ENCODE measurements at places on chromosomes 11 and 22.

- DNase-seq = no peak
These were observed 410.7 kb upstream of the API5 start for GRCh38 chr11:42901084-42901483.

GRCh38 chr11:16606784-16607674, 131.4 kb upstream of the C11orf58 start:
- DNase-seq = peak; percentile 71

DNA sequence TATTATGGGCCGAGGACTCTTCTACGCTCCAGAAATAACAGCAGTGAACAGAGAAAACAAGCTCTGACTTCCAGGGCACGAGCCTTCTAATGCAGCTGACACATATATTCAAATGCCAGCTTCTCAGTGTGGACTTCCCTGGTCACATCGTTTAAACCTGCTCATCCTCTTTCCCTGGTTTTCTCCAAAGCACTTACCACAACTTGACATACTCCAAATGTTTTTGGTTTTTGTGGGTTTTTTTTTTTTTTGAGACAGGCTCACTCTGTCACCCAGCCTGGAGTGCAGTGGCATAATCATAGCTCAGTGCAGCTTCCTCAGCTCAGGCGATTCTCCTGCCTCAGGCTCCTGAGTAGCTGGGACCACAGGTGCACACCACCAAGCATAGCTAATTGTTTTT, 105.5 kb downstream of the MICAL3 start:
- no peak for DNase-seq

DNA sequence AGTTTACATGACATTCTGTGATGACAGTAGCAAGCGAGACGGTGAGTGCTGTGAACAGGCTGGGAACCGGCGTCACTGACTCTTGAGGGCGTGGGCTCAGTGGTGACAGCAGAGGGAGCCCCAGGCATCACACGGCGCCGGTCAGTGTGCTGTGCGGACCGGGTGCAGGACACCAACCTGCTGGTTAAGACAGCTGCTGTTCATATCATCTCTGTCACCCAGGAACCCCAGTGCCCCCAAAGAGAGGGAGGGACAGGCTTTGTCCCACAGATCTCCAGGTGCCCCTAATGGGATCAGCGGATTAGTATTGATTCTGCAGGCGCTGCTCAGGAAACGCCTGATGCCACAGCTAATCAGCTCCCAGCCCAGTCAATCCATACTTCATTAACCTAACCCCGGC, 18.4 kb downstream of the B3GAT1 start:
- DNase-seq = peak; percentile 26

DNA sequence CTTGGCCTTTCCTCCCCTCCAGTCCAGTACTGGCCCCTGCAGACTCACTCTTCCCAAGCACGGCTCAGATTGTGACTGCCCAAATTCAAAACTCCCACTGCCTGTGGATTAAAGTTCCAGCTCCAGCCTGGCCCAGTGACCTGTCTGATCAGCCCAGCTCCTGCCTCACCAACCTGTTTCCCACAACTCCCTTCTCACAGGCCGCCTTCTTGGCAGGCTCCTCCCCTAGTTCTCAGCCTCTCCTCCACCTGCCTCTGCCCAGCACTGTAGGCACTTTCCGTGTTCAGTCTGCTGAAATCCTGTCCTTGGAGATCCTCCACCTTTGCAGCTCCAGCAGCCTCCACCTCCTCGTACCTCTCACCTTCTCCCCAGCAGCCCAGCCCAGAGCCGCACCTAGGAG, 68.6 kb downstream of the MICAL2 start:
- peak; percentile 44 for DNase-seq

- DNase-seq = peak; percentile 82
These were observed 303.5 kb upstream of the ANO3 start for GRCh38 chr11:26028393-26028911.

- DNase-seq = no peak
These were observed 97.0 kb upstream of the PGR start for GRCh38 chr11:101226617-101227016.

GRCh38 chr11:22466809-22467208, 128.6 kb downstream of the SLC17A6 start:
- no peak for DNase-seq

- DNase-seq = no peak
These were observed 912.1 kb upstream of the FAT3 start for GRCh38 chr11:91312541-91312940.

- peak; percentile 52 for DNase-seq
These were observed 18.5 kb upstream of the FEZ1 start for GRCh38 chr11:125514336-125515101.

- DNase-seq = no peak
These were observed 281.9 kb upstream of the ISX start for GRCh38 chr22:34784056-34784455.

DNA sequence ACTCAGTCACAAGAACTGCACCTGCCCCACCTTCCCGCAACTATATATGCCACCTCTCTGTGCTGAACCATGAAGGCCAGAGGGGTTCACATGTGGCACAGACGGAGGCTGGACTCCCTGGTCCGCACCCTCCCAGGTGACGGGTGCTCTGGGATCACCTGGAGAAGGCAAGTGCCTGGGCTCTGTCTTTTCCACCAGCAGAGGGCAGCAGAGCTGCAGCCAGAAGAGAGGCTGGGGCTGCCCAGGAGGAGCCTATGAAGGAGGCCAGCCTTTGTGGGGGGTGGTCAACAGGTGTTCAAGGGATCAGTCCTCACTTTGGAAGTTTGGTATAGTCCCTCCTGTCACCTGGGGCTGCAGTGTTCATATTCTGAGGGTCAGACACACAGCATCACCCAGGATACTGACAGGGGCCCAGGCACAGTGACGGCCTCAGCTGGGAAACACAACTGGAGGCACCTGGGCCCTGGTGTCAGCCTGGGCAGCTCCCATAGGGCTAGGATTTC, 39.2 kb upstream of the IGLL5 start:
- DNase-seq = peak; percentile 73

DNA sequence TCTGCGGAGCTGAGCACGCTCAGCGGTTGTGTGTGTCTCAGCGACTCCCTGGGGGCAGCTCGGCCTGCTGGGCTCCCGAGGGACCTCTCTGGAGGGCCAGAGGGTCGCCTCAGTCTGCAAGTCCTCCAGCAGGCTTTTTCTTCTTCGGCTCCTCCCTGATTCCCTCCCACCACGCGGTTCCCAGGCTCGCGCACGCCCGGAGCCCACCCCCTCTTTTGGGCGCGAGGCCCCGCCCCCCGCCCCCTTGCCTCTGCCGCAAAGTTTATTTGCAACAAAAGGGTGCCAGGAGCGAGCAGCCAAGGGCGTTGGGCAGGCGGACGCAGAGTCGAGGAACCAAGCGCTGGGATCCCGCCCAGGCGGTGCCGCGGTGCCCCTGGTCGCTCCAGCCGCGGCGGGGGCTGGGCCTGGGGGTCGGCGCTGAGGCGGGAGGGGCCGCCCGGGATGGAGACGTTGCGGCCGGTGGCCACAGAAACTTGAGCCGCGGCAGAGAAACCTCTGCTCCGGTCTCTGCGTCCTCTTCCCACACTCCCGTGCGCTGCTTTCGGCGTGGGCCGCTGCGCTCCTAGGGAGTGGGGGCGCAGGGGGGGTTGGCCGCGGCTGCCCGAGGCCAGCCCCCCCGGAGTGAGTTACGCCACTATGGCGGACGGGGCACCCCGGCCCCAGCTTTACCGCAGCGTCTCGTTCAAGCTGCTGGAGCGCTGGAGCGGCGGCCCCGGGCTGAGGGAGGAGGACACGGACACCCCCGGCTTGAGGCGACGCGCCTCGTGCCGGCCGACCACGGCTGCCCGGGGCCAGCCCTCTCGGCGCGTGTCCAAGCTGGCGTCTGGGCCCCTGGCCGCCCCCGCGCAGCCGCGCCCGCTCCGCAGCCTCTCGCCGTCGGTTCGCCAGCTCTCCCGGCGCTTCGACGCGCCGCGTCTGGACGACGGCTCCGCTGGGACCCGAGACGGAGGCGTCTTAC, at the start of gene ARHGEF17:
ARHGEF17 (plus strand) TSS at position 274 of the 958 bp plus-strand sequence; CDS start at position 637, 363 bp downstream.
- DNase-seq = peak; percentile 80

GRCh38 chr11:70397983-70398833, at the start of gene CTTN:
TSS of gene CTTN (plus strand) at chr11:70398529. CDS start at chr11:70407298, 8,769 bp downstream.
- peak; percentile 95 for DNase-seq

DNA sequence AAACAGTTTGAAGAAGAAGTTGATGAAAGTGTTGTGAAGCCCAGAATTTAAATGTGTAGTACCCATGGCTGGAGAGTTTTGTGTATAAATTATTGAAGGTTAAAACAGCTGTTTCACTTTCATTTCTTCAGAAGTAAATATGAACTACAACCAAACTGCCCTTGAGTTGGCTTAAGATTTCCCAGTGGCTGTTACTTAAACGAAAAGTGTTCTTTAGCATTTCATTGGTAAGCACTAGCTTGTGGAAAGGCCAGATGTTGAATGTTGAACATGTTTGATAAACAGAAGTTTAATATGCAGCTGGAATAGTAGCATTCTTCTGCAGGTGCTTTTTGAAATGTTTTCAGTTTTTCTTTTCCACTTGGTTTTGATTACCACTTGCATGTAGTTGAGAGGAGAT, 83.2 kb upstream of the TNRC6B start:
- DNase-seq = no peak

DNA sequence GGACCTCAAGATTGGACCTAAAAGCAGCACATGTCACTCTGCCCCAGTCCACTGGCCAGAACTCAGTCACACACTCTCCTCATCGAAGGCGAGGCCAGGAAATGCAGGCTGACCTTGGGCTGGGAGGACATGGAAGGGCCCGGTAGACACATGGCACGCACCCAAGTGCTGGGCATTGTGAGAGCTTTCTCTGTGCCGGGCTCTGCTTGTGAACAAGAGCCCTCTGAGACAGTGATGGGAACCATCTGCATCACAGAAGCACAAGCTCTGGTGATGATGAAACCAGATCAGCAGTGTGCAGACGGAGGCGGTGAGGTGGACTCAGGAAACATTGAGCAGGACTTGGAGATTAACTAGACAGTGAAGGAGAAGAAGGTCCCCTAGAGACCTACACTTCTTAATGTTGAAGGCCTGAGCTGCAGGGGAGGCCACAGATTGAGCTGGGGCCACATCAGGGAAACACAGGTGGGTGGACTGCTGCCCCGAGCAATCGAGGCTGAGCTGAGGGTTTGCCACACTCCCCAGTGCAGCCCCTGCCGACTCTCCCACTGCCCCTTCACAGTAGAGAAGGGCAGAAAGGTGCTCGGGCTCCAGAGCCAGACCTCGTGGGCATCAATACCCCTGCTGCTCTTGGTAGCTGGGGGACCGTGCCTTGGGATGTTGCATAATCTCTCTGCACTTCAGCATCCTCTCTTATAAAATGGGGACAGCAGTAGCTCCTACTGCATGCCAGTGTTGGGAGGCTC, 1460.5 kb downstream of the TBC1D22A start:
- no peak for DNase-seq

GRCh38 chr11:133663135-133663985, 131.1 kb upstream of the OPCML start:
- no peak for DNase-seq

DNA sequence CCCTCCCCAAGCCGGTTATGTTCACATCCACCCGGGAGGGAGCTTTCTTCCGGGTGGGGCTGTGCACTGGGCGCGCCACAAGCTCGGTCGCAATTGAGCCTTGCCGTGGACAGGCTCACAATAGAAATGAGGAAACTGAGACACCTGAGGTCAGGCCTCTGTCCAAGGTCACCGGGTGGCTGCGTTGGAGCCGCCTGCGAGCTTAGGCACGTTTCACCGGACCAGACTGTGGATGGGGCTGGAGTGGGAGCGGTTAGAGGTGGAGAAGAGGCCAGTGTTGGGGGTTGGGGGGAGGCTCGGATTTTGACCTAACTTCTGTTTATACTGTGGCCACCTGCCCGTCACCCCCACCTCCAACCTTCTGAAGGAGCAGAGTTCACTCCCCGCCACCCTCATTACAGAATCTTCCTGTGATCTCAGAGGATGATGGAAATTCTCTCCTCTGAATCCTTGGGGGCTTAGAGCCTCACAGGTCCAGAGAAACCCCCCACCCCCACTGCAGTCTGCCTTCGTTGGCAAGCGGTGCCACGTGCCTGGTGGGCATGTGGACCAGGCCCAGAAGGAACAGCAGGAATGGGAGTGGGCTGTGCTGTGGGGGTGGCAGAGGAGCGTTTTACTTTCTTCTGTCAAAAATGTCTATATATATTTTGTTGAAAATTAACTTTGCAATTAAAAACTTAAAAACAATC, 631 bp upstream of the NPTXR start:
- peak; percentile 47 for DNase-seq

- DNase-seq = peak; percentile 15
These were observed 1.3 kb downstream of the TCN1 start for GRCh38 chr11:59865031-59865430.

- no peak for DNase-seq
These were observed 65.2 kb upstream of the TOP3B start for GRCh38 chr22:22047776-22048175.

GRCh38 chr11:10619131-10619680, 50.7 kb upstream of the LYVE1 start:
- no peak for DNase-seq

All from DMS53 (cell line).